Activated CD4-positive, CD25-positive, alpha-beta regulatory T cell (primary cell): ENCODE measurements at places on chromosomes 2 and 18.

- DNase-seq, result no peak
Observed at GRCh38 chr2:174791746-174792280, 27.5 kb upstream of the CHRNA1 start.

DNA sequence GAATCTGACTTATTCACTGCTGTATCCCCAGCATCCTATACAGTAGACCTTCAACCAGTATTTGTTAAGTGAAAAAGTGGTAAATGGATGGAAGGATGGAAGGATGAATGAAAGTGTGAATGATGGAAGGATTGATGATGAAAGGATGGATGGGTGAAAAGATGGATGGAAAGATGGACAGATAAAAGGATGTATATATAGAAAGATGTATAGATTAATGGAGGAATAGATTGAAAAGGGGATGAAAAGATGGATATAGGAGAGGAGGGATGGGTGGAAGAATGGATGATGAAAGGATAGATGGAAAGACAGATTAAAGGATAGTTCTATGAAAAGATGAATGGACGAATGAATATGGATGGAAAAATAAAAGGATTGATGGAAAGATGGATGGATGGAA lies 50.0 kb downstream of the PSD4 start:
- no peak for DNase-seq

DNA sequence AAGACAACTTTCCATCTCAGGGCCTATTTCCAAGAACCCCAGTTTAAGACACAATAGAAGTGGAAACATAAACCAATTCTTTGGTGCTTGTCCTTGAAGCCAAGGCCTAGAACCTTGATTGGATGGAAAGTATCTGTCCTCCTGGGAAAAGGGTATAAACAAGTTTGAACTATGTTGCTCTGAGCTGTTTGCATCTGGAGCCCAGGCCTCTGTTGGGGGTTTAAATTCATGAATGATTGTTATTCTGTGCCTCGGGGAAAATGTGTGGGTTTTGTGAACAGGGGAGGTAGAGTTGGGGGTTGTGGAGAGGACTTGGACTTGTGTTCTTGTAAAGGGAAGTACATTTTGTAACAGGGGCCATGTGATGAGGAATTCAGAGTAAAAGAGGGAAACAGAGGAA lies 406.1 kb downstream of the SLC4A3 start:
- no peak for DNase-seq

- DNase-seq, result no peak
Observed at GRCh38 chr2:240725671-240726070, 34.0 kb downstream of the AQP12A start.

DNA sequence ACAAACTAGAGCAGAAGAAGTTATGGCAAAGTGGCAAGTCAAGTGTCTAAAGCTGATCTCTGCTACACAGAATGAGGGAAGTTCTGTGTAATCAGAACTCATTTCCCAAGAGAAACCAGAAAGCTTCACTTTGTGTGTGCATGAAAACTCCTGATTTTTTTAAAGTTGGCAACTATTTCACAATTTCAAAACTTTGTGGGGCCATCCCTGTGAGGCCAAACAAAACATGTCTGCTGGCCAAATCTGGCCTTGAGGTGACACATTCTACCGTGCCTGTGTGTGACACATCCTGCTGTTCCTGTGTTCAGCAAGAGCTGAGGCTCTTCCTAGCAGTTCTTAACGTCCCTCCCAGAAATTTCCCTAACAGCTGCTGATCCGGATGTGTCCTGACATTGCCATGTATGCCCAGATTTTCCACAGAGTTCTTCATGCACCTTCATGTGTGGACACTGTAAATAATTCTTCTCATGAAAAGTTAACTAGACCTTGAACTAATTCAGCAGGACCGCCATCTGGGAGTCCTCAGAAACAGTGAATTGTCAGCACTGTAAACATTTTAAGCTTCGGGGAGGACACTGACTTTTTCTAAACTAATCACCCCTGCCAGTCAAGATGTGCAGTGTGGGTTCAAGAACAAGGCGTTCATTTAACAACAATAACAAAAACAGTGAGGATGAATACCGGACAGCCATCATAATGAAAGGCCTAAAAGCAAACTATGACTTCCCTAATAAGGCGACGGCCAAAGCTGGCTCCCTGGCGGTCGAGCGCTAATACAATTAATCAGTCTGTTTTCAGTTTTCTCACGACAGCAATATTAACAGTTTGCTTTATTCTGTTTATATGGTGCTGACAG lies 99.0 kb downstream of the PLEKHM3 start:
- DNase-seq, result no peak

- no peak for DNase-seq
Observed at GRCh38 chr18:57753063-57753462, 50.1 kb downstream of the ATP8B1 start.

DNA sequence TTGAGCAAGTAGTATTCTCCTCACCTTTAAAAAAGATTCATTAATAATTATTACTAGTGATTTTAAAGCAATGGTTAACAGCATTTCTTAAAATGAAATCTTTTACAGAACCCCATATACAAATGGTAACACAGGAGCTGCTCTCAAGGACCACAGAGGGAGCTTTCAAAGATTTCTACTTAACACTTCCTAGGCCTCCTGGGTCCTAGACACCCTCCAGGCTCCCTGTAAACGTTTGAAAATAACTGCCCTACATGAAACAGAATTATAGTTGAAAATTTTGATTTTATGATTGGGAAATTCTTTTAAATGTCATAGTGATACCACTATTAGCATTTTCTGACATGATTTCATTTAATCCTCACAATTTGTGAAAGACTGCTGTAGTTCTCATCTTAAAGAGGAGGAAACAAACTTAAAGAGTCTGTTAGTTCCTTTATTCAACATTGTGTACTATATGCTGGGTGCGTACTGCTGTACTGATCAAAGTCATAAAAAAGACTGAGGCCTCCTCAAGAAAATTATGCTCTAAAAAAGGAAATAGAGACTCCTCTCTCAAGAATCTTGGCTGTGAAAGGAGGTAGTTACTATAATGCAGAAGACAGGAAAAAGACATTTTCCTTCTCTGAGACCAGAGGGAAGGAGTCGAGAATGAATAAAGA lies 10.6 kb downstream of the CUL3 start:
- DNase-seq, result no peak

DNA sequence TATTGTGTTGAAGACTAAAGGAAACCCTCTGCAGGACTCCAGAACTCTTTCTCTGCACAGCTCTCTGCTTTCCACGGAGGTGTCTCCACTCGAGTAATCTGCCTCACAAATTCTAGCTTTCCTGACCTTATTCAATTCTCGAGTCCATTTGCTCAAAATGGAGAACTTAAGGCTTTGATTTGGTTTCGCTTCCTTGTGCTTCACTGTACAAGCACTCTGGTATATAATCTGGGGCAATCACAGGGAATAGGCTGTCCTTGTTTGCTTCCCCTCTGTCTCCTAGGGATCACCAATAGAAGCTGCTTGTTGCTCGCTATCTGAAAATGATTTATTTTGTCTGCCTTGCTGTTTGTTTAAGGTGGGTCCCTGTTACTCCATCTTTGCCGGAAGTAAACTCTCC lies 129.1 kb upstream of the DOCK10 start:
- no peak for DNase-seq

DNA sequence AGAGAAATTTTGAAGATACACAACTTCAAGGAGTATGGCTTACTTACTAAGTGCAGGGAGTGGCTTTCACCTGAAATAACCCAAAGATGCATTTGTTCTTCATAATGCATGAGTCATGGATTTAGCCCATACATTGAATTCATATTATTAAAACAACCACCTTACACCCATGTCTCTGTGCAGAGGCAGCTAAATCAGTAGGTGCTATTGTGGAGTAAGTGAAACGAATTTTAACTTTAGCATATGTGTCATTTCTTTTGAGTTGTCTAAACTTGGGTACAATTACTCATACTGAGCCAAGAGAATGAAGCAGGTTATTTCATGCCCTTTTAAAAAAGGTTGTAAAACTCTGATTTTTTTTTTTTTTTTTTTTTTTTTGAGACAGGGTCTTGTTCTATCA lies 11.0 kb upstream of the ANKRD29 start:
- DNase-seq, result no peak

DNA sequence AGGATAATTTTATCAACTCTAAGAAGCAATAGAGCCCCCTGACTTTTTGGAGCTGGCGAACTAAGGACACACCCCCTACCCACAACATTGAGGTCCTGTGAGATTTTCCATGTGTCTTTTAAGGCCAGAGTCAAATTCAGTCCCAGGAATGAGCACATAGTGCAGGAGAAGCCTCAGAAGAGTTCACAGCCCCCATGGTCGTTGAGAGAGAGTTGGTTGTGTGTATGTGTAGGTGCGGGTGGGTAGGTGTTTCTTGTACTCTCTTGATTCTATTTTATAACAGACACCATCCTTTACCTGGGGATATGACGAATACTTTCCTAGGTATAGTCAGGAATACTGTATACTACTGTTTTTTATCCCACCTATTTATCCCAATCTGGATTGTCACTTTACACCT lies 8.6 kb downstream of the LRATD1 start:
- DNase-seq, result no peak

- DNase-seq, result no peak
Observed at GRCh38 chr2:131521961-131522781, 5.5 kb upstream of the CCDC74A start.

- DNase-seq, result no peak
Observed at GRCh38 chr18:77676910-77677309, 427.3 kb downstream of the GALR1 start.

GRCh38 chr2:119711352-119711751 lies 32.4 kb downstream of the TMEM177 start:
- no peak for DNase-seq

- DNase-seq, result no peak
Observed at GRCh38 chr2:203451689-203452088, 83.4 kb downstream of the RAPH1 start.
